Esophagus squamous epithelium (tissue), 5 donors: ENCODE measurements at places on chromosomes 3 and 15. TPM values are rescaled to one million over a fixed set of nuclear protein-coding genes. Genes with fewer than 3 reads are reported as not detected.

GRCh38 chr3:119524931-119525662 is 26.8 kb downstream of the TIMMDC1 start:
- no peaks in the 10 kb centered on the region for H3K27me3 ChIP-seq
- no peak for DNase-seq
- H3K27ac ChIP-seq: no peak overlapping the region
- H3K4me3 ChIP-seq: no peak overlapping the region

Gene APBA2
- 2.0 TPM for total RNA-seq

DNA sequence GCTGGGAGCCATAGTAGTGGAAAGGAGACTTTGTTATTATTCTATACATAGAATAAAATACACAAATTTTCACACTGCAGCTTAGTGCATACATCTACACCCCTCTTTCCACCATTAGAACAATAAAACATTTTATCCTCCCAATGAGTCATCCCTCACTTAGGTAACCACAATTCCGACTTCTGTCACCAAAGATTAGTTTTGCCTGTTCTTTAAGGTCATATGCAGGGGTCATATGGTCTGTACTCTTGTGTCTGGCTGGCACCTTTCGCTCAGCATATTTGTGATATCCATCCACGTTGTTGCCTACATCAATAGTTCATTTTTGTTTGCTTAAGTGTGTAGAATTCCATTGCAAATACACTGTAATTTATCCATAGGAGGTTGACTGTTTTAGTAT is 399.4 kb downstream of the SHQ1 start:
- H3K4me3 ChIP-seq: no peak overlapping the region
- no peak for DNase-seq
- no peak overlapping the region for H3K27ac ChIP-seq
- H3K27me3 ChIP-seq: no peaks in the 10 kb centered on the region
- no peaks in the 10 kb centered on the region for H3K36me3 ChIP-seq

Gene CPNE9
- total RNA-seq: not detected

- no peak overlapping the region for H3K27ac ChIP-seq
- DNase-seq: no peak
- H3K4me3 ChIP-seq: no peak overlapping the region
- H3K4me1 ChIP-seq: no peaks in the 10 kb centered on the region
- no peaks in the 10 kb centered on the region for H3K27me3 ChIP-seq
- no peaks in the 10 kb centered on the region for H3K36me3 ChIP-seq
These were observed 32.1 kb upstream of the KCNH8 start for GRCh38 chr3:19116239-19116638.

DNA sequence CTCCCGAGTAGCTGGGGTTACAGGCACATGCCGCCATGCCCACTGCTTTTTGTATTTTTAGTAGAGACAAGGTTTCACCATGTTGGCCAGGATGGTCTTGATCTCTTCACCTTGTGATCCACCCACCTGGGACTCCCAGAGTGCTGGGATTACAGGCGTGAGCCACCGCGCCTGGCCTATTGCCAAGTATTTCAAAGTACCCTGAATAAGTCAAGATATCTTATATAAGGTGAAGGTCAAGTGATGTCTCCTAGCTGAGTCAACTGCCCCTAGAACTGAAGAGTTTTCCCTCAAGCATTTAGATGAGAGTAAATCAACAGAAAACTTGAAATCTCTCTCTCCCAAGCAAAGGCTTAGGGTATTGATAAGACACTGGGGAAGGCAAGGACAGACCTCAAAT is 63.9 kb downstream of the RPL22L1 start:
- no peak overlapping the region for H3K27ac ChIP-seq
- peaks cover 10% of the 10 kb centered on the region for H3K4me1 ChIP-seq
- no peaks in the 10 kb centered on the region for H3K36me3 ChIP-seq

Gene PPP2R3A
- 13.9 TPM for total RNA-seq

- peaks cover 61% of the 10 kb centered on the region for H3K4me1 ChIP-seq
- H3K27ac ChIP-seq: peak overlapping the region; percentile 96
- H3K27me3 ChIP-seq: no peaks in the 10 kb centered on the region
- no peak for DNase-seq
- H3K4me3 ChIP-seq: peak overlapping the region; percentile 65
- no peaks in the 10 kb centered on the region for H3K36me3 ChIP-seq
These were observed 1.4 kb downstream of the CRTC3 start for GRCh38 chr15:90531147-90531546.

DNA sequence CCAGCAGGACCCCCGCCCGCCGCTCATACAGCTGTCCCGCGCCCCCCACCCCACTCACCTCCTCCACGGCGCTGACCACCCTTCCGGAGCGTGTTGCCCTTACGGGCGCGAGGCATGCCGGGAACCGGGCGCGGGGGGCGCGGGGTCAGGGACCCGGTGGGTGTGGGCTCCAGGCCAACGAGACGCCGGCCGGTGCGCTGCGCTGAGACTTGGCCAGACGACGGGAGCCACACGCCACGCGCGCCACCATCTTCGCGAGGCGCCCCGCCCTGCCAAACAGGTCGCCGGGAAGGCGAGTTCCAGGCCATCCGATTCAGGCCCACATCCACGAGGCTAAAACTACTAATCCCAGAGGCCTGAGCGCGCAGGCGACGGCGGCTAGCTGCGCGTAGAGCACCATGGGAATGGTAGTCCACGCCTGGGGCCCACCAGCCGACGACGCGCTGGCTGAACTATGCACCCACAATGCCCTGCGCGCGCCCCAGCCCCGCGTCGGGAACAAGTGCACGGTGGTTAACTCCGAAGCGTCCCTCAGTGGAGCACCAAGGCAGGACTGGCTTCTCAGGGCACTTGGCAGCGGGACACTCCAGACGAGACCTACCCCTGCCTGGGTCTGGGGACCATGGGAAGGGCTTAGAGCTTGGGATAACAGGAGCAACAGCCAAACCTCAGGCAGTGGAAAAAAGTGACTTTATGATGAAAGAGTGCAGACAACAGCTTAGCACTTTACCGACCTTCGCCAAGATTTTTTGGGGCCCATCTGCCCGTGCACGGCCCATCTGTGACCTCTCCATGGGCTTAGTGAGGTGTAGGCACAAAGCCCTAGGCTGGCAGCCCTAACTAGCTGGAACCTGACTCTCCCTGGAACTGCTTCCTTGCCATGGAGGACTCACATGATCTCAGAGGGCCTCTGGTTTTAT is at the start of gene IFRD2:
IFRD2 (minus strand) TSS at position 271 of the 920 bp plus-strand sequence; CDS start at position 116, 155 bp downstream.
- H3K27ac ChIP-seq: peak within 1 kb of the TSS; percentile 91
- H3K4me1 ChIP-seq: peaks cover 23% of the 10 kb centered on the region
- DNase-seq: peak; percentile 91
- H3K4me3 ChIP-seq: peak within 1 kb of the TSS; percentile 71

GRCh38 chr3:141242377-141243092 is 10.9 kb downstream of the PXYLP1 start:
- H3K36me3 ChIP-seq: no peaks in the 10 kb centered on the region
- H3K27me3 ChIP-seq: no peaks in the 10 kb centered on the region
- H3K4me1 ChIP-seq: no peaks in the 10 kb centered on the region

DNA sequence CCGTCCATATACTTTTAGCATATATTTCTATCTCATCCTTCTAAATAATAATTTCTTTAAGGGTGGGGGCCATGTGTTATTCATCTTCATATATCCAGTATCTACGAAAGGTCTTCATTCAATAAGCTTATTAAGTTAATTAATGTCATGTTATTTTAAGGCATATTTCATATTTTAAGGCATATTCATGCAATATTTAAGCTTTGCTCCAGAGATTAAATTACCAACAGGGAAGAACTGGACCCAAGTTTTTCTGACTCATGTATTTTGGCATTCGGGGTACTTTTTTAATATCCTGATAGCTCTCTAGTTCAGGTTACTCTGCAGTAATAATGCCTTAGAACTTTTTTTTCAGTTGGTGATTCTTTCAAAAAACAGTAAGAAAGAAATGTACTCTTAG is 27.4 kb downstream of the PHC3 start:
- no peak overlapping the region for H3K27ac ChIP-seq
- H3K36me3 ChIP-seq: peaks cover 61% of the 10 kb centered on the region
- no peak overlapping the region for H3K4me3 ChIP-seq
- no peaks in the 10 kb centered on the region for H3K27me3 ChIP-seq
- DNase-seq: no peak

GRCh38 chr15:77059786-77060361 is 11.0 kb downstream of the TSPAN3 start:
- peaks cover 15% of the 10 kb centered on the region for H3K4me1 ChIP-seq
- DNase-seq: no peak
- no peak overlapping the region for H3K4me3 ChIP-seq
- no peak overlapping the region for H3K27ac ChIP-seq

GRCh38 chr3:21330293-21330692 is 420.7 kb downstream of the ZNF385D start:
- H3K27me3 ChIP-seq: no peaks in the 10 kb centered on the region
- no peaks in the 10 kb centered on the region for H3K4me1 ChIP-seq
- no peak overlapping the region for H3K27ac ChIP-seq
- DNase-seq: no peak
- H3K36me3 ChIP-seq: no peaks in the 10 kb centered on the region

GRCh38 chr3:124496061-124496460 is 234.2 kb upstream of the UMPS start:
- H3K27me3 ChIP-seq: no peaks in the 10 kb centered on the region
- H3K4me1 ChIP-seq: no peaks in the 10 kb centered on the region

GRCh38 chr3:30610702-30611368 is 4.4 kb downstream of the TGFBR2 start:
- peak overlapping the region; percentile 75 for H3K27ac ChIP-seq
- H3K4me1 ChIP-seq: peaks cover 19% of the 10 kb centered on the region
- H3K36me3 ChIP-seq: no peaks in the 10 kb centered on the region
- no peaks in the 10 kb centered on the region for H3K27me3 ChIP-seq

DNA sequence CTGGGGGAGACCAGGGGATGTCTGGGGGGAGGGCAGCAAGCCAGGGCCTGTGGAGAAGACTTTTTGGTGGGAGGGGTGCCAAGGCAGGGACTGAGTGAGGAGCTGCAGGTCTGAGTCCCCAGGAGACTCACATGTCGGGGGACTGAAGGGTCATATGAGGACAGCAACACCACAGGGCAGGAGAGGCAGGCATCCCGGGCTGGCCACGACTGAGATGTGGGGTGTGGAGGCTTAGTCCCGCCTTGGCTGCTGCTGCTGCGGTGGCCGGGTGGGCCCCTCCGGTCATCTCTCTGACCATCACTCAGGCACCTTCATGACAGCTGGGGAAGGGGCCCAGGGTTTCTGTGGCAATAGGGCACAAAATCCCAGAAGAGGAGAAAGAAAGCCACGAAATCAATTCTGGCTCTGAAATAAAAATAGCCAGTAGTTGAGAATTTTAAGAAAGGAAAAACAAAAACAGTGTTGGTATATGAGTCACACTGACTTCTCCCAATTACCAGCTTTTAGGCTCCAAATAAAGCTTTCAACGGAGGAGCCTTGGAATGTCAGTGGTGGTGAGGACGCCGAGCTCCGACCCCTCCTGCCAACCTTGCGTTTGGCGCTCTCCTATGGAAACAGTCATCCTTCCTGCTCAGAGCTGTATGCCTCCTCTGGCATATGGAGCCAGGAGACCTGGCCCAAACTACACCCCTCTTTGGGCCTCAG is 52.9 kb upstream of the ITGA11 start:
- no peak overlapping the region for H3K4me3 ChIP-seq
- no peaks in the 10 kb centered on the region for H3K27me3 ChIP-seq
- no peaks in the 10 kb centered on the region for H3K36me3 ChIP-seq
- H3K27ac ChIP-seq: peak overlapping the region; percentile 70

DNA sequence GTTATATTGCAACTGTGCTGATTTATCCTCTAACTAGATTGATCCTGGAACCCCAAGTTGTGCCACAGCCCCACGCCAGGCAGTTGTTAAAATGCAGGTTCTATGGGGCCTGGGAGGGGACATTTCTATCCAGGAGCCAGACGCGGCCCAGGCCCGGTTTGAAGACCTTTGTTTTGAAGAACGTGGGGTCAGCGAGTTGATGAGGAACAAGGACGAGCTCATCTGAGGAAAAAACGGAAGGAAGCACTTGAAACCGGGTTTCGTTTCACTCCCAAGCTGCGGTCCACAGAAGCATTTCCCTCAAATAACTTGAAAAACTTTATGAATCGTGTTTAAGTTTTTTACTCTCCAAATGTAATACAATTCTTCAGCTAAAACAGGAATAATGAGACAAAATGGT is 76.4 kb downstream of the CHSY1 start:
- H3K4me1 ChIP-seq: peaks cover 95% of the 10 kb centered on the region
- H3K4me3 ChIP-seq: no peak overlapping the region
- DNase-seq: no peak
- H3K36me3 ChIP-seq: peaks cover 10% of the 10 kb centered on the region
- no peaks in the 10 kb centered on the region for H3K27me3 ChIP-seq

GRCh38 chr3:175484666-175485065 is 625.5 kb downstream of the NAALADL2 start:
- no peak for DNase-seq
- H3K27ac ChIP-seq: no peak overlapping the region
- no peaks in the 10 kb centered on the region for H3K4me1 ChIP-seq
- no peaks in the 10 kb centered on the region for H3K36me3 ChIP-seq

Gene PPP1R14D
- total RNA-seq: not detected

Gene PTX3
- 1.7 TPM for total RNA-seq

Gene MCTP2
- total RNA-seq: 19.7 TPM
